ENCODE measurements at places on chromosomes 6 and 20.

- no peak for DNase-seq
Measured at GRCh38 chr6:33508935-33509926, 54.9 kb downstream of the ZBTB9 start.

GRCh38 chr6:151004383-151005024 is 139.0 kb downstream of the MTHFD1L start:
- DNase-seq = no peak

GRCh38 chr6:56346958-56347357 is 99.6 kb upstream of the COL21A1 start:
- DNase-seq = no peak

GRCh38 chr6:133787859-133788505 is 100.9 kb upstream of the TCF21 start:
- no peak for DNase-seq

GRCh38 chr6:140047321-140047720 is 672.9 kb upstream of the CITED2 start:
- DNase-seq = no peak

DNA sequence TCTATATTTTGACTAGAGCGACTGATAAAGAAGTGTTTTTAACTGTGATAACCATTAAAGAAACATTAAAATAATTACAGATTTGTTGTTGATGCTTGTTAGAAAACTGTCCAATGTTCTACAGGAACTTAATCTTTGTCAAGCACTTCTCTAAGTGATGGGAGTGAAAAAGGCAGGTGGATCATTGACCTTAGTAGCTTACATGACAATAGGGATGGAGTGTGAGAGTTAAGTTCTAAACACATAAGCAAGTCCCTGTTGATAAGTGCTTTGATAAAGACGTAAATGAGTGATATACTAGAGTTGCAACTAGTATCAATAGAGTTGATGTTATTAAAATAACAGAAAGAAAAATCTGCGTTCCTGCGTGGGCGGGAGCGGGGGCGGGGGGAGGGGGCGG is 931.5 kb upstream of the EPHA7 start:
- DNase-seq = no peak

- no peak for DNase-seq
Measured at GRCh38 chr6:113684382-113684901, 172.7 kb upstream of the MARCKS start.

DNA sequence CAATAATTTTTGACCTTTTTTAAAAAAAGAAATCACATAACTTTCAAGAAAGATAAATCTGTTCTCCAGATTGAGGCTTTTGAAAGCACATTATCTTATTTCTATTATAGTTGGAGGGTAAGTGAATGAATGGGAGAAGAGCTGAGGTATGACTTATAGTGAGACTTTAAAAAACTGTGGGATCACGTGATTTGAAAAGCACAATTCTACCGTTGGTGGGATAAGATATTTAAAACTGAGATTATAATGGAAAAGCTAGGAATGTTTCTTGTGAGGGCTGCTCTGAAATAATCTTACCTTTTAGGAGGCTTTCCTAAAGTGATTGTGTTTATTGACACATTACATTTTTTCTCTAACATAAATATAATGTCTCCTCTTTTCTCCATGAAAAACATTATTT is 9.5 kb upstream of the OPN5 start:
- DNase-seq = no peak

GRCh38 chr6:95279616-95280015 is 297.7 kb upstream of the MANEA start:
- DNase-seq = no peak

Data from activated CD4-positive, alpha-beta T cell treated with anti-CD3 and anti-CD28 coated beads, Interleukin-2, amount 10 ng/mL, durations not matched to agents 7 days and 5 days (primary cell).